Motor neuron (in vitro differentiated cells): ENCODE measurements at places on chromosomes 3 and 15. TPM values are rescaled to one million over a fixed set of nuclear protein-coding genes. Genes with fewer than 3 reads are reported as not detected.

Gene KCNMB3
- total RNA-seq = 1.4 TPM in 2 replicates

Gene DCLK3
- total RNA-seq = 0.78 and 0.97 TPM in 2 replicates

Gene ZNF501
- total RNA-seq = 0.43 and 0.71 TPM in 2 replicates

DNA sequence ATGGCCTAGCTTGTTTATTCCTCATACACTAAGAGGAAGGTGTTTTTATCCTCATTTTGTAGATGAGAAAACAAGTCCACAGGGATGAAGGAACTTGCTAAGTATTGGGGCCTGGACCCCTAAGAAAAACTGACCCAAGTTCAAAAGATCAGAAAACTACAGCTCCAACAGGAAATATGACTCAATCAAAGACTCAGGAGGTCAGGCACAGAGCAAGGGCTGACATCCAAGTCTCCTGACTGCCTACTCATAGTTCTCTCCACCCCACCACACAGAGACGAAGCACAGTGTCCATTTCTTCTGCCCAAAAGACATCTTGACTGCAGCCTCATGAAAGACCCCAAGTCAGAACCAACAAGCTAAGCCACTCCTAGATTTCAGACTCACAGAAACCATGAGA lies 26.9 kb upstream of the TPM1 start:
- no peak for ATAC-seq

- no peak for ATAC-seq
Measured at GRCh38 chr15:60858511-60859070, 370.5 kb downstream of the RORA start.

DNA sequence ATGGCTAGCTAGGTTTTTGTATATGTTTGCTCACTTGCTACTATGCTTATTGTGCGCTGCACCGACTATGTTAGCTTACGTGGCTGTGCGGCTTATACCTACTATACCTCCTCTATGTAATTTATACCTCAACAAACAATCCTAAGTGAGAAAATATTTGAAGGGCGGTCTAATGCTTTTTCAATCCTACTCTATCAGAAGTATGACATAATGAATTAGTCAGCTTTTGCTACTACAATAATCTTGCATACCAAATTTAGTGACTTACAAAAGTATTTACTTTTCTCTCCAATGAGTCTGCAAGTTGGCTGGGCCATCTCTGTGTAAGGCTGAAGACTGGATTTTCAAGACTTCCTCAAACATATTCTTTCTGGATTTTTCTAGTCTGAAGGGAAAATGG lies 391.2 kb upstream of the NECTIN3 start:
- ATAC-seq = no peak

DNA sequence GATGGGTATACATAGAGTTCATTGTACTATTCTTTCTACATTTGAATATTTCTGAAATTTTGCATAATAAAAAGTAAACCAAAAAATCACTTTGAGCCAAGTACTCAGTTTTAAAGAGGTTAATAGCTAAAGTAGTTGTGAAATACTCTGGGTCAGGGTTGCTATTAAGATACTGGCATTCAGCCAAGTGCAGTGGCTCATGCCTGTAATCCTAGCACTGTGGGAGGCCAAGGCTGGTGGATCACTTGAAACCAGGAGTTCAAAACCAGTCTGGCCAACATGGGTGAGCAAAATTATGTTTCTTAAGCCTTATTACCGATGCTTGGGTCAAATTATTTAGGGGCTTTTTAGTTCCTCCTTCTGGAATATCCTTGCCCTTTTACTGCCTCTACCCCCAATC lies 122.0 kb upstream of the MELTF start:
- ATAC-seq = no peak

GRCh38 chr15:31214158-31214863 lies 112.3 kb upstream of the KLF13 start:
- ATAC-seq = no peak

GRCh38 chr15:53307952-53308624 lies 451.4 kb downstream of the WDR72 start:
- no peak for ATAC-seq

GRCh38 chr3:112736386-112736785 lies 95.4 kb upstream of the CCDC80 start:
- ATAC-seq = no peak

- ATAC-seq = no peak
Measured at GRCh38 chr3:54125300-54125699, 2.9 kb downstream of the CACNA2D3 start.
